ENCODE measurements at places on chromosomes 2 and 18. TPM values are rescaled to one million over a fixed set of nuclear protein-coding genes. Genes with fewer than 3 reads are reported as not detected.
A peak's percentile ranks its signal among the peaks of the same experiment; 100 is the strongest.

DNA sequence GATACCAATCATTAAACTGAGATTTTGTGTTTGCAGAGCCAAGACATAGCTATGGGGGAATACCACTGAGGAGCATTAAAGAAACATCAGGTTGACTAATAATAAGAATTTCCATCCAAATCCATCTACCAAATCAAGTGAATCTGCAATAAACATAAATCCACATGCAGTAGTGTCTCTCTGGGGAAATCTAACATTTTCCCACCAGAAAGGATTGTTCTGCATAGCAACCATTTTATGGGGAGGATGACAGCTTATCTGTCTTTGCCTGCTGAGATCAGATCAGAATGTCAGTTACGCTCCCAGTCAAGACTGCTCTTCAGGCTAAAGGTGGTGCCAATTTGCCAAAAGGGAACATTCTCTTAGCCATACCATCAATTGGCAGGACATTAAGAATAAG lies 1098.9 kb upstream of the CHAC2 start:
- DNase-seq: no peak

DNA sequence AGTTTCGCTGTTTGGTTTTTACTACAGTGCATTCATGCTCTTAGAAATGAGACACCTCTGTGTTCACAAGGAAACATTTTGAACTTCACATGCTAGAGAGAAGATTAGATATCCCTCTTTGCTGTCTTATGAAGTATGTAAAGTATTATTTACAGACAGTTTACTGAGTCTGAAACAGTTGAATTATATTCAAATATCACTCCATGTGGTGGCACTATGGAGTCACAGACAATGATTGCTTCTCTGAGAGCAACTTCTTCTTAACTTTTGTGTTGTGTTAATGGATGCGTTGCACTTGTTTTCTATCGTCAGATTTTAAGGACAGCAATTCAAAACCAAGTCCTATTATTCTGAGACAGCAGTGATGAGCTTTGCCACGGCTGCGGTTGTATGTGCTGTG lies 823.6 kb downstream of the GALR1 start:
- no peak for DNase-seq

- DNase-seq: no peak
These were observed 213.9 kb downstream of the ANAPC1 start for GRCh38 chr2:111669928-111670695.

DNA sequence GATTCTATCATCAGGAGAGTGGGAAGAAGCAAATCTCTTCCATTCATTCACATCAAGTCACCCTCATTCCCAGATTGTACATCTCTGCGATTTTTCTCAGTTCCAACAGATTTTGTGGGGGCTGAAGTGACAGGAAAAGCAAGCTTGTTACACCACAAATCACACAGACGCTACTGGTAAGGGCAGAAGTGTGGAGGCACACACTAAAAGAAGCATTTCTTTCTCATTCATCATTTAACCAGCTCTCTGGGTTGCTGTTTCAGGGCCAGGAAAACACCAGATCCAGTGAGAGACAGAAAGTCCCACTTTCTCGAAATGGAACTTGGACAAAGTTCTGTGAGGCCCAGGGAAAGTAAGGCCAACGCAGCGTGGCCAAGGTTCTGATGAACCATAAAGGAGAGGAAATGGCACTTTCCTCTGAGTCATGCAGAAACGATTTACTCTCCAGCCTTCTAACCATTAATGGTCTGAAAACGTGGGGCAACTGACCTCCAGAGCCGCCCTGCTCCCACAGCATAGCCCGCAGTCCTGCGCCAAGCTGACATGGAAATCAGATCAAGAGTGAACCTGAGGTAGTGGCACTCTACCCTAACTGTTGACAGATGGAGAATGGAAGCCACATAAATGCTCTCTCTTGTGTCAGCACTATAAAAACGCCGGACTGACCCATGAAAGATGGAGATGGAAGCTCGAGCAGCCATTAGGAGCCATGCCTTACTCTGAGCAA lies 191.0 kb downstream of the C1D start:
- peak; percentile 32 for DNase-seq

- no peak for DNase-seq
These were observed 62.7 kb upstream of the TANC1 start for GRCh38 chr2:158905784-158906183.

DNA sequence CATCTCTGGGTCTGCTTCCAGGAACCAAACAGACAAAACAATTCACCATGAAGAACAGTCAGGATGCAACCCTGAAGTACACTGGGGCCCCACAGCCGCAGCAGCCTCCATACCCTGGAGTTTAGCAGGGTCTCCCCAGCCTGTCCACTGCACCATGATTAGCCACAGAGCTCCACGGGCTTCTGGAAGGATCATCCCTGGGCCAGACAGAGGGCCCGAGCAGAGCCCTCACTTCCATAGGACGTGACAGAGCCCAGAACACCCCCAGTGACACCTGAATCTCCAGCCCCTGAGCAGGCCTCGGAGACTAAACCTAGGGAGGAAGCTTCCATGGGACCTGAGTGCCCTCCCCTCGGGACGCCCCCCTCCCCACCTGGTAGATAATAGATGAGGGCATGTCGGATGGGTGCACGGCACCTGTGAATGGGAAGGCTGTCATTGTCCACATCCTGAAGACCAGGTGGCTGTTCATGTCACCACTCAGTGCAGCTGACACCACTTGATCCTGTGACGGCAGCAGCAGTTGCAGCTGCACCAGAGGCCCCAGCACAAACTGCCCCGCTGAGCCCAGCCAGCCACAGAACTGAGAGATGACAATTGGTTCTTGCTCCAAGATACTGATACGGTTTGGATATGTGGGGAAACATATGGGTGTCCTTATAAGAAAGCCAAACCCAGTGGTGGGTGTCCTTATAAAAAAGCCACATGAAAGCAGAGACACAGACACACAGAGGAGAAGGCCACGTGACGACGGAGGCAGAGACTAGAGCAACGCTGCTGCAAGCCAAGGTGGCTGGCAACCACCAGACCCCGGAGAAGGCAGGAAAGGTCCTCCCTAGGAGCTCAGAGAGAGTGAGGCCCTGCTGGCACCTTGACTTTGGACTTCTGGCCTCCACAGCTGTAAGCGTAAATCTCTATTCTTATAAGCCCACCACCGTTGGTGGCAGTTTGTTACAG lies 23.2 kb downstream of the KIF1A start:
- no peak for DNase-seq

DNA sequence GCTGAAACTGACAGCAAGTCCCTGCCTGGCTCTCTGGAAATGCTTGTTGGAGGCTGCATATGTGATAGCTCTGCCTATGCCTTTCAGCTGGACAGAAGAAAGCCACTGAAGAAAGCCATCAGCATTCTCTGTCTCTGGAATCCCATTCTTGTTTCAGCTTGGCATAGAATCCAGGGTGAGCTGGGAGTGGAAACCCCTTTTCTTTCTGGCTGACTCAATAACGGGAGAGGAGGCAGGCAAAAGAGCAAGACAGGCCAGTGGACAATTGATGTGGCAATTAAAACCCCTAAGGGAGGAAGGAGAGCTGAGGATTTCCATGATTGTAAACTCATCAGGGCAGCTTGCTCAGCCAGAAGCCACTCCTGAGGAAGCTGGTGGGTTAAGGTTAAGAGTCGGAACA lies 208.1 kb downstream of the CLIP4 start:
- no peak for DNase-seq

- no peak for DNase-seq
These were observed 135.5 kb downstream of the GAREM1 start for GRCh38 chr18:32335228-32335627.

GRCh38 chr2:154697418-154698252 lies 860 bp upstream of the KCNJ3 start:
- DNase-seq: peak; percentile 15

- DNase-seq: no peak
These were observed 13.2 kb downstream of the MEMO1 start for GRCh38 chr2:31997653-31998052.

GRCh38 chr18:54878159-54878622 lies 49.9 kb downstream of the RAB27B start:
- no peak for DNase-seq

GRCh38 chr18:79375441-79376154 lies 20.1 kb upstream of the NFATC1 start:
- no peak for DNase-seq

DNA sequence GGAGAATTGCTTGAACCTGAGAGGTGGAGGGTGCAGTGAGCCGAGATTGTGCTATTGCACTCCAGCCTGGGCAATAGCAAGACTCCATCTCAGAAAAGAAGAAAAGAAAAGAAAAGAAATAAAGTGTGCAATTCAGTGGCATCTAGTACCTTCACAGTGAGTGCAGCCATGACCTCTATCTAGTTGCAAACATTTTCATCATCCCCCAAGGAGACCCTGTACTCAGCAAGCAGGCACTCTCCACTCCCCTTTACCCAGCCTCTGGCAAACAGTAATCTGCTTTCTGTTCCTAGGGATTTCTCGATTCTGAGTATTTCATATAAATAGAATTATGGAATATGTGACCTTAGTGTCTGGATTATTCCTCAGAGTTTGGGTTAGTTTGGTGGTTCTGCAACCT lies 130.4 kb upstream of the ARL4C start:
- no peak for DNase-seq

DNA sequence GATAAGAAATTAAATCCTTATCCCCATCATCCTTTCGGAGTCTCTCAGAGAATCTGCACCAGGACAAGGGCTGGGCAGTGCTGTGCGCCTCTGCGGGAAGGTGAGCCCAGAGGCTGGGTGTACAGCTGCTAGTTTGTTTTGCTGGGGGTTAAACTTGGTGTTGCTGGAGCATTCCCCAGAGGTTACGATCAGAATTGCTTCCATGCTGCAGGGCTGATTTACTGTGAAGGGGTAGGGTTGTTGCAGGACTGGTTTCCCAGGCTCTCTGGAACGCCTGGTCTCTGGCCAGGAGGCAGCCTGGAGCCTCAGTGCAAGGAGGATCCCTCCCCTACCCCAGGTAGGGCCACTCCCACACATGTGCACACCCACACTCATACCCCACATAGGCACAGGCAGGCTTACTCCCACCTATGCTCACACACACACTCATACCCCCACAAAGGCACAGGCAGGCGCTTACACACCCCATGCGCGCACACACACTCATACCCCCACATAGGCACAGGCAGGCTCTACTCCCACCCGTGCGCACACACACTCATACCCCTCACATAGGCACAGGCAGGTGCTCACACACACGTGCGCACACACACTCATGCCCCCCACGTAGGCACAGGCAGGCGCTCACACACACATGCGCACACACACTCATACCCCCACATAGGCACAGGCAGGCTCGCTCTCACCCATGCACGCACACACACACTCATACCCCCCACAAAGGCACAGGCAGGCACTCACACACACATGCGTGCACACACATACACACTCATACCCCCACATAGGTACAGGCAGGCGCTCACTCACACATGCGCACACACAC lies 11.3 kb downstream of the CNNM4 start:
- DNase-seq: peak; percentile 90

DNA sequence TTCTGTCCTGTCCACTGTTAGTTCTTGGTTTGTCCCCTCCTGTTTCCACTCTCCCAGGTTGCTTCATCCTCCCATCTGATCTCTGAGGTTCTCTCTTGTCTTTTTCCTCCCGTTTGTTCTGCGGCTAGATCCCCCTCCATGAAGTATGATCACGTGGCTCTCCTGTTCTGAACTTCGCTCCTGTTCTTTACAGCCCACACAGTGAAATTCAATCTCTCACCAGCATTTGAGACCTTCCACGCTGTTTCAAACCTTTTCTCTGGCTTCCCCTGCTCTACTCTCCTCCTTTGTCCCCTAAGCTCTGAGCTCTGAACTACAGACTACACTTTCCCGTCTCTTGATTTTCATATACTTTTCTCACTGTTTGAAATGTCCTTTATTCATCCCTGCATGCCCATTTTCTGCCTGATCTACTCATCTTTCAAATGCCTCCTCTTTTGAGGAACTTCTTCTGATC lies 83.5 kb downstream of the OSBPL6 start:
- no peak for DNase-seq

- DNase-seq: no peak
These were observed 64.3 kb upstream of the SNTG2 start for GRCh38 chr2:886072-887022.

DNA sequence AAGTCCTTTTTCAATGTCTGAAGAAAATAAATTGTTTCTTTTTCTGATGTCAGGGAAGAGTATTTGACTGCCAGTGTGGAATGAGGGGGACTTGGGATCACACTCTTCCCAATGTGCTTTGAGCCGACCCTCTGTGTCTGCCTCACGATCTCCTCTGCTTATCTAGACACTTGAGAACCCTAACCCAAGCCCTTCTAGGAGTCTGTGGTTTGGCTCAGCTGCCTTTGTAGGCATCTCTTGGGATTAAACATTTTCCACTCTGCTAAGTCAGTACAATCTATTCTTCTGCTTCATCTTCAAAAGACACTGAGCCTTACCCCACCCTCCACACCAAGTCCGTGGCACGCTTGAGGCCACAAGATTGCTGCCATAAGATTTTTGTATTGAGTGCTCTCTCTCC lies 19.4 kb downstream of the FAM110C start:
- no peak for DNase-seq

- DNase-seq: no peak
These were observed 19.4 kb upstream of the ZBTB7C start for GRCh38 chr18:48428475-48429177.

GRCh38 chr2:158649846-158650245 lies 145.3 kb upstream of the DAPL1 start:
- DNase-seq: no peak

- no peak for DNase-seq
These were observed 51.0 kb downstream of the KCNG2 start for GRCh38 chr18:79848579-79849327.

DNA sequence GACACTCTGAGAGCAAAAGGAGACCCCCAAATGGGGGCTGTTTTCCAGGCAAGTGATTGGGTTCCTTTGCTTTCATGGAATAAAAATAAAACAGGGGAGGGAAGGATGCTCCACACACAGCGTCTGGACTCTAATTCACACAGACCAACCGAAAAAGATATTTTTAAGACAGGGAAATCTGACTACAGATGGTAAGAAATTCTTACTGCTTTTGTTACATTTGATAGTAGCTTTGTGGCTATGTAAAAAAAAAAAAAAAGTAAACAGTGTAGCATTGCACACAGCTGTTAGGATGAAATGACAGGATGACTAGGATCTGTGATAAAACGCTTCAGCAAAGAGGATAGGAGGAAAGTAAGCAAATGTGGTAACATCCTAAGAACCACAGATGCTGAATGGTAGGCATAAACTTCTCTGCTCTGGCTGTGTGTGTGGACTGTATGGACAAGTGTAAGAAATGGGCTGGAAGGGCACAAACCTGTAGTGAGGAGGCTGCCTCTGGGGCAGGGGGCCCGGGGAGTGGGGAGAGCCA lies 207.6 kb downstream of the ANAPC1 start:
- no peak for DNase-seq

Gene ERMN
- total RNA-seq: not detected

Gene CABYR
- total RNA-seq: 32.4 TPM

Gene CXXC1
- 54.7 TPM for total RNA-seq
